ENCODE measurements at places on chromosomes 13 and 19.
A peak's percentile ranks its signal among the peaks of the same experiment; 100 is the strongest.

GRCh38 chr13:100546713-100547405, 41.7 kb downstream of the GGACT start:
- no peak for DNase-seq

- DNase-seq = no peak
Observed at GRCh38 chr19:7911508-7912143, 3.0 kb upstream of the TGFBR3L start.

- no peak for DNase-seq
Observed at GRCh38 chr19:39705578-39706188, 1.4 kb downstream of the LGALS14 start.

- no peak for DNase-seq
Observed at GRCh38 chr13:108352599-108352998, 83.1 kb downstream of the TNFSF13B start.

DNA sequence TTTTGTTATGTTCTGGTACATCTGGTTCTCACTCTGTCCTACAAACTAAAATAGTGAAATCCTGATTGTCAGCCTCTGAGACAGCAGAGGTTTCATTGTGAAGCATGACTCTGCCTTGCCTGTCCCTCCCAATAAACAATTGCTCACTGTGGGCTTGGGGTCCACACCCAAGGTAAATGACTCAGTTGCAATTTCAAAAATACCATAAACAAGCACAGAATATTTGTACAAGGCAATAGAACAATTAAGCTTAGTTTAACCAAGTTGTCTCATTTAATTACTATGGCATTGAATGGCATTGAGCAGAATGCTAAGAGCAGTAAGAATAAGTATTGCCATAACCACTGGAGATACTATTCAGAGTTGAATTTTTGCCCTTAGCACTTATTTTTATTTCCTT, 353.6 kb downstream of the SPRY2 start:
- DNase-seq = no peak

DNA sequence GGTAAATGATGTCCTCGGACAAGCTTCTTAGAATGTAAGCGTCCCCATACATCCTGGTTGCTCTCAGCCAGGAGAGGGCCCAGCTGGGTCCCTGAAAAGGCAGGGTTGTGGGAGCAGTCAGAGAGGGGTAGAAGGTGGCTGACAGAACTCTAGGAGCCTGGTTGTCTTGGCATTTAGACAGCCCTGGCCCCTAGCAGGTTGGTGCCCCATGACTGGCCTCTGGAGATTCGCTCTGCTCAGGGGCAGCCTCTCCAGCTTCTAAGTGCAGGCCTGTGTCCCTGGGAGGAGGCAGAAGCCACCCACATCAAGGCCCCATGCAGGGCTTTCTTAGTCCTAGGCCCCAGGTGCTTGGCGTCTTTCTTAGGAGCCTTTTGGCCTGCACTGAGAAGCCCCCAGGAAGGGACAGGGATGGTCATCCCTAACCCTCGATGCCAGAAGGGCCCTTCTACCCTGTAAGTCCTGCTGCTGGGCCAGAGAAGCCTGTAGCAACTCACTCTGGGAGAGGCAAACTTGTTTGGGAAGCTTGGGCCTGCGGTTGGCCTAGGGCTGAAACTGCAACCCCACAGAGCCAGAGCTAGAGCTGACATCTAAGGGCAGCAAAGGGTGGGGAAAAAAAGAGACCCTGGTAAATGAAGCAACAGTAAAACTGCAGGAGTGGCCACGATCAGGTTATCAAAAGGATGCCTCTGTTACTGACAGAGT, 2.8 kb upstream of the CDX2 start:
- no peak for DNase-seq

DNA sequence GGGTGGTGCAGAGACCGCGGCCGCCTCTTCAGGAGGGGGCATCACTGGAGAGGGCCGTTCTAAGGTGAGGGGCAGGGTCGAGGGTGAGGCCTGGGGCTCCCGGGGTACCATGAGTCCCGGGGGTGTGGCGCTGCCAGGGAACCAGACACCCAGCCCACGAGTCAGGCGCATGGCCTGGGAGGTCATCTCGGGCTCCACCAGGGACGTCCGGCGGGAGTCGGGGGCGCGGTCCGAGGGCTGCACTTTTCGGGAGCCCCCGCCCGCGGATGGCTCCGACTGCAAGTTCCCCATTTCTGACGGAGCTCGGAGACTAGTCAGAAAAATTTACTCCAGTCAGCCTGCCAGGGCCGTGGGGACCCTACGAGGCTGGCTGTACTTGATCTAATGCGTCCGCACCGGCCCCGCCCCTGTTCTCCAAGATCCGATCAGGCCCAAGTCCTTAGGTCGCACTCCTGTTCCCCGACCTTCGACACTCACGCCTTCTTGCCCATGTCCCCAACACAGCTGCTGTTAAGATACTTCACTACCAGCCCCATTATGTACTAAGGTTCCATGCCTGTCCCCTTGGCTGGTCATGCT, 774 bp downstream of the GGN start:
- DNase-seq = peak; percentile 20

DNA sequence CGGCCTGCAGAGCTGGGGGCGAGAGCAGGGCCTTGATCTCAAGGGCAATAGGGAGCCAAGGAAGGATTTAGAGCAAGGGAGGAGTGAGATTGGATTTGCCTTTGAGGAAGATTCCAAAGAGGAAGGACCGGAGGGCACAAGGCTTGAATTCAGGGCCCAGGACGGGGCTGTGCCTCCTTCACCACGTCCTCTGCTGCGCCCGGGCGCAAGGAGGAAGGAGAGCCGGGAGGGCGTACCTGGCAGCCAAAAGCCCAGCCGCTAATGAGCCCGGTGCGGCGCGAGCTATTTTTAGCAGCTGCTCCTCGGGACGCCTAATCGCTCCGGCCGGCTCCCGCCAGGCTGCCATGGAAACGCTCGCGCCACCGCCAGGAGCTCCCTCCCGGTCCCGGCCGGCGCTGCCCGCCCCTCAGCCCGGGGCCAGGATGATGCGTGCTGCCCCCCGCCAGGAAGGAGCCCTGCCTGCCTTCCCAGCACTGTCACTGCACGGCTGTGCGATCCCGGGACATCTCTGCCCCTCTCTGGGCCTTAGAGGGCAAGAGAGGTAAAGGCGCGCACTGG, 31.3 kb downstream of the TINCR start:
- DNase-seq = peak; percentile 72

GRCh38 chr19:43438291-43439031, 23.8 kb downstream of the TEX101 start:
- DNase-seq = peak; percentile 53
